Activated naive CD4-positive, alpha-beta T cell treated with anti-CD3 and anti-CD28 coated beads, Interleukin-2, amount 10 ng/mL, durations not matched to agents 5 hours and 36 hours (primary cell): ENCODE measurements at places on chromosomes 16 and 17. TPM values are rescaled to one million over a fixed set of nuclear protein-coding genes. Genes with fewer than 3 reads are reported as not detected.

ESRP2 gene
- 0.07 TPM for total RNA-seq

GUCY2D gene
- total RNA-seq, result not detected

TIGD7 gene
- 5.3 TPM for total RNA-seq

CCDC200 gene
- total RNA-seq, result not detected

TNFRSF17 gene
- total RNA-seq, result not detected

DNAH17 gene
- 0.55 TPM for total RNA-seq

NOB1 gene
- total RNA-seq, result 71.2 TPM
